ENCODE measurements at places on chromosomes 7 and 10.

DNA sequence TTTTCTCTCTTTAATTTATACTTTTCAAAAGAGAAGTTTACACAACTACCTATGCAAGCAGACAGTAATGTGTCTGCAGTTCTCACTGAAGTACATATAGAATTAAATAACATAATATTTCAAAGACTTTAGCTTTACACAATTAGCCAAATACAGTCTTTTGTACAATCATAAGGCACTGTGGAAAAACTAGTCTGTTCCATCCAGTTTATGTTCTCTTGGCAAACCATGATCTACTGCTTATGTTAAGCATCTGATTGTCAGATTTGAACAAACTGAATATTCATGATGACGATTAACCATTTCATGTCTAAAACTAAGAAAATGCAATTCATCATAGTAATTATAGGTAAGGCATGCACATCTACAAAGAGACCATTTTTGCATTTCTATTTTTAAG lies 842 bp downstream of the SEMA3A start:
- DNase-seq = no peak

DNA sequence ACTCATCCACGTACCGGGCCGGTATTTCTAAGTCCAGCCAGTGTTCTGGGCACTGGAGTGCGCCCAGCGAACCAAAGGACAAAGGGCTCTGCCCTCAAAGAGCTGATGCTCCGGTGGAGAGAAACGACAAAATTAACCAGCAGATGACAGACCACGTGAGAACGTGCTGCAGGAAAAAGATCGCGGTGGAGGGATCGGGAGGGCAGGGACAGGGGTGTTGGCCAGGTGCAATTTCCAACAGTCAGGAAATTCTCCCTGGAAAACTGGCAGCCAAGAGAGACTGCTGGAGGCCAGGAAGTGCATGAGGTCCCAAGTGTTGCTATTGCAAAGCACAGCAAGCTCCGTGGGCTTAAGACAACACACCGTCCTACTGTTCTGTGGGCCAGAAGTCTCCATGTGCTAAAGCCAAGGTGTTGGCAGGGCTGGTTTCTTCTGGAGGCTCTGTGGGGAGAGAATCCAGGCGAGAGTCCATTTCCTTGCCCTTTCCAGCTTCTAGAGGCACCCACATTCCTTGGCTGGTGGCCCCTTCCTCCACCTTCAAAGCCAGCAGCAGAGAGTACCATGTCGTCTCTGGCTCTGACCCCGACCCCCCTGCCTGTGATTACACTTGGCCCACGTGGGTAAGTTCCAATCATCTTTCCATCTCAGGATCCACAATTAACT lies 21.3 kb upstream of the AMZ1 start:
- DNase-seq = no peak

- DNase-seq = no peak
These were observed 21.8 kb downstream of the CYP2C19 start for GRCh38 chr10:94784256-94784655.

DNA sequence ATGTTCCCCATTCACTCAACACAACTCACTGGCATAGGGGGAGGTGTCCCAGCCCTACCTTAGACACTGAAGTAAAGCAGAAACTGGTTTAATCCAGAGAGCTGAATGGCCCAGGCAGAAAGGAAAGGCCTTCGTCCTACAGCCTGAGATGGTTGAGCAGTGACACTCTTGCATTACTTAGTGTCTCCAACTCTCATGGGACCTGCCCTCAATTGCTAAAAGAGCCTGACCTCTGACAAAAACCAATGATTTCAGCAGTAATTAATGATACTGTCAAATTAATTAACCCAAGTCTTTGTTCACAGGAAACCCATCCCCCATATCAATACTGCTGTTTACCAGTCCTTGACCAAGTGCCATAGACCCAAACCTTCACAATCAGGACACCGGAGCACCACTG lies 48.6 kb downstream of the ICA1 start:
- no peak for DNase-seq

DNA sequence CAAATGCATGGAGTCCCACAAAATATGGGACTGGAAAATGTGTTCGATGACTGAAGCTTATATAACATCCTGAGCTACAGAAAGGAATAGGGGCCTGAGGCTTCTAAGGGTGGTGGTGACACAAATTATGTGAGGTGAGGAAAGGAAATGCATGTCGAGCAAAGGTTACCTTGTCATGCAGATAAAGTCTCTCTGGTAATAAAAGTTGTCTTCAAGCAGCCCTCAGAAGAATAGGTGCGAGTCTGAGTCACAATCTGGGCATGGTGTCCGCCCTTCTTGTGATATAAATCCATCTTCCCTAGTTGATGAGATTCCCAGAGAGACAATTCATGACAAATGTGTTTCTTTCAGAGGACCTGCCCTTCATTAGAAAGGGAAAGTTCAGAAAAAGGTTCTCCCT lies 985.2 kb upstream of the C7orf33 start:
- DNase-seq = no peak

DNA sequence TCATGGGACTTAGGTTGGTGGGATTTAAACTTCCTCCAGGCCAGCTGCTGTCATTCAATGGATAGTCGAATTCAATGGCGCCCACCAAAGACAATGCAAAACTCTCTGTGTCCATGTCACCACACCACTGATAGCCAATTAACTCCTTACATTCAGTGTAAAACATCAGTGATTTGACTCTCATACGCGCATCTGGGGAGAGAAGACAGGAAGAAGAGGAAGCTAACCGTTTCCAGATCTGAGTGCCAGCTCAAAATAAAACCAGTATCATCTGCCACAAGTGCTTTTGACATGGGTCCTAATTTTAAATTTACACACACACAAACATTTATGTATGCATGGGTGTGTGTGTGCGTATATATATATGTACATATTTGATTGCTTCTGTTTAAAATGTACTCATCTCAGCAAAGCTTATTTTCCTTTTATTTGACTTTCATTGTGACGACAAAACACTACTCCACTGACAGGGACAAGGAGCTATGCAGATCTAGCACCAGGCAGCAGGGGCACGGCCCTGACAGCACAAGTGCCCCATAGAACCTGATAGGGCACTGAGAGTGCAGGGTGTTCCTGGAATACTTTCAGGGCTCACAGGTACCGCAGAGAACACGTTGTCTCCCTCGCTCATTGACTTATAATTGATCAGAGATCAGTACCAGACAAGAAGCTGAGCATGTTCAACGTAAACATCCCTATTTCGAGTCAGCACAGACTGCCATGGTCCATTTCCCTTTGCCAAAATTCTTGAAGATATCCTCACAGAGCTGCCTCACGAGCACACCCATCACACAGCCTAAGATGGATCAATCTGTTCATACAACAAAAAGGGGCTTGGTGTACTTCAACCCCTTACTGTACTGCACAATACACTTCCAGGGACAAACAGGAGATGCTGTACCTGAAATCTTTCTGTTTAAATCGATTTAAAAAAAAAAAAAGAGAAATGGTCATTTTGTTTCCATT lies 176.1 kb downstream of the COBL start:
- no peak for DNase-seq

- DNase-seq = no peak
These were observed 63.5 kb upstream of the PRSS58 start for GRCh38 chr7:142321391-142321790.
